ENCODE measurements at places on chromosomes 4 and X. TPM values are rescaled to one million over a fixed set of nuclear protein-coding genes. Genes with fewer than 3 reads are reported as not detected.

The SLC9B2 gene
- 9.5 TPM for total RNA-seq

DNA sequence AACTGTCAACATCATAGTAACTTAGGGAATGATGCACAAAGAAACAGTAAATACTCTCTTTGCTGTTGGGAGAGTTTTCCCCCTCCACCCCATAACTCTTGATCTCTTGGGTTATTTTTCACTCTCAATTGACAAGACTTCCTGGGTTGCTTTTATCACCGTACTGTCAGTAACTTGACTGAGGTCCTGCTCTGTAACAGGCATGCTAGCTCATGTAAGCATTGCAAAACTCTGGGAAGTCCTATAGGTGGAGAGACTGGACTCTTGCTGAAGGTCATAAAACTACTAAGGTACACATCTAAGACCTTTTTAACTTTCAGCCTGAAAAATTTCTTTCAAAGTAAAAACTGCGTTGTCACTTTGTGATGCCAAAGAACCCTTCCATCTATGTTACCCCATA, 10.9 kb downstream of the SHROOM3 start:
- H3K4me3 ChIP-seq, result no peak overlapping the region
- H3K36me3 ChIP-seq, result no peaks in the 10 kb centered on the region
- H3K27ac ChIP-seq, result no peak overlapping the region
- peaks cover 7% of the 10 kb centered on the region for H3K4me1 ChIP-seq

- H3K4me1 ChIP-seq, result no peaks in the 10 kb centered on the region
- H3K36me3 ChIP-seq, result no peaks in the 10 kb centered on the region
- no peaks in the 10 kb centered on the region for H3K27me3 ChIP-seq
- peak; percentile 26 for DNase-seq
- H3K27ac ChIP-seq, result no peak overlapping the region
- H3K4me3 ChIP-seq, result no peak overlapping the region
Observed at GRCh38 chr4:19659101-19659500, 592.6 kb upstream of the SLIT2 start.

GRCh38 chrX:18160369-18160768, 60.3 kb downstream of the BEND2 start:
- no peak for DNase-seq
- H3K27me3 ChIP-seq, result no peaks in the 10 kb centered on the region
- H3K4me1 ChIP-seq, result no peaks in the 10 kb centered on the region

DNA sequence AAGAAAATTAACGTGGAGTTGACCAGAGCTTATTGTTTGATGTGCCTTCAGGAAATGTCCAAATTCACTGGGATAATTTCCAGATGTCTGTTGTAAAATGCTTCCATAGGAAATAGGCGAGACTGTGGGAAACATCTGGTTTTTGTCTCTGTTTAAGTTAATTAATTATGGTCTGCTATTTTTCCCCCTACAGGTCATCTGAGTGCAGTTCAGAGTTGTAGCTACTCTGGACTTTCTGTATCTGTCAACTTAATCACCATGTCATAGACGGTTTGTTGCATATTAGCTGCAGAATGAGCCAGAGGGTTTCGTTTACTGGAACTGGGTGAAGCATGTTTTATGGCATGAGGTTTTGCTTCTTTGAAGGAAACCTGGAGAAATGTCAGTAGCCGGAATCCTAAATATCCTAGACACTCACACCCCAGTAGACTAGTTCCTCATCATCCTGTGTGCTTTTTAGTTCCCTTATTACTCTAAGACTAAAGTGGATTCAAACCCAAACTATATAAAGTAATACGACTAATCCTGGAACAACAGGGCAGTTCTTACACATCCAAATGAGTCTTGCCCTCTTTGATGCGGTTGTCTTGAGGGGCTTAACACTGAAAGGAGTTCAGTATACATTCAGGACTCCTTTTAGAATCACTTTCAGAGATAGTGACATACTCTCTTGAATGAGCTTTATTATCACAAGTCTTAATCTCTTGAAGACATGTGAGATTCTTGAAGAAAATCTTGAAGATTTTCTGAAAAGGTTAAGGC, 62.5 kb downstream of the PPEF1 start:
- H3K4me3 ChIP-seq, result no peak overlapping the region
- DNase-seq, result no peak
- H3K4me1 ChIP-seq, result no peaks in the 10 kb centered on the region
- no peak overlapping the region for H3K27ac ChIP-seq

DNA sequence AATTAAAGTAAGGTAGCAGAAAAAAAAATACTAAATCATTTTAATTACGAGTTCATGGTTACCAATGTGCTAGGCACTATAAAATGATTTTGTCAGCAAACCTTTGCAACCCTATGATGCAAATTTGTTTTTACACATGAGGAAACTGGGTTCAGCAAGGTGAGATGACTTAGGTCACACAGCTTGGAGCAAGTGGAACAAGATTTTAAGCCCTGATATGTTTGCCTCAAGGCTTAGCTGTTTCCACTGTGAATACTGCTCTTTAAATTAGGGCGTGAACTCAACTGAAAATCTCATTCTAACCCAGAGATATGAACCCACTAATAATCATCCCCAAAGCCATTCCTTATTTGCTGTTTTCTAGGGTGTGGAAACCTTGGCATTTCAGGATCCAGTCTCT, 86.3 kb downstream of the CEP44 start:
- no peak for DNase-seq
- no peak overlapping the region for H3K27ac ChIP-seq
- no peaks in the 10 kb centered on the region for H3K27me3 ChIP-seq
- no peak overlapping the region for H3K4me3 ChIP-seq
- H3K36me3 ChIP-seq, result no peaks in the 10 kb centered on the region
- no peaks in the 10 kb centered on the region for H3K4me1 ChIP-seq

- H3K4me3 ChIP-seq, result no peak overlapping the region
- H3K36me3 ChIP-seq, result no peaks in the 10 kb centered on the region
- no peak for DNase-seq
- H3K4me1 ChIP-seq, result no peaks in the 10 kb centered on the region
- H3K27me3 ChIP-seq, result no peaks in the 10 kb centered on the region
- no peak overlapping the region for H3K27ac ChIP-seq
Observed at GRCh38 chr4:82543131-82543530, 18.7 kb downstream of the TMEM150C start.

DNA sequence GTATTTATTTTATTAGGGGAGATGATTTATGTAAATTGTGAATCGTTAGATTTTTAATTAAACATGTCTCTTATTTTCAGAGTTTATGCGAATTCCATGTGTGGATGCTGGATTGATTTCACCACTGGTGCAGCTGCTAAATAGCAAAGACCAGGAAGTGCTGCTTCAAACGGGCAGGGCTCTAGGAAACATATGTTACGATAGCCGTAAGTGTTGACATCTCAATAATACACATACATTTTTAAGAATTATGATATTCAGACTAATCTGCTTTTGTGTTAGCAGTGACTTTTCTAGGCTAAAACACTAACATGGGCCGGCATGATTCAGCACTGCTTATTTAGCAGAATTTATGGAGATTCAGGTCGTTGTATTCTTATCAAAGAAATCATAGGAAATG, 91.2 kb downstream of the RAP1GDS1 start:
- no peak for DNase-seq
- H3K27me3 ChIP-seq, result no peaks in the 10 kb centered on the region
- no peaks in the 10 kb centered on the region for H3K36me3 ChIP-seq
- H3K27ac ChIP-seq, result no peak overlapping the region
- no peaks in the 10 kb centered on the region for H3K4me1 ChIP-seq
- no peak overlapping the region for H3K4me3 ChIP-seq

- no peaks in the 10 kb centered on the region for H3K27me3 ChIP-seq
- no peak overlapping the region for H3K27ac ChIP-seq
- DNase-seq, result no peak
Observed at GRCh38 chrX:13760426-13760825, 25.9 kb downstream of the OFD1 start.

GRCh38 chr4:159210975-159211374, 108.1 kb downstream of the RAPGEF2 start:
- no peaks in the 10 kb centered on the region for H3K36me3 ChIP-seq
- no peaks in the 10 kb centered on the region for H3K4me1 ChIP-seq
- no peak overlapping the region for H3K27ac ChIP-seq

- no peaks in the 10 kb centered on the region for H3K36me3 ChIP-seq
- H3K4me3 ChIP-seq, result no peak overlapping the region
- no peak overlapping the region for H3K27ac ChIP-seq
- no peak for DNase-seq
Observed at GRCh38 chr4:88137112-88137511, 21.3 kb downstream of the ABCG2 start.

The ANXA10 gene
- total RNA-seq, result not detected

DNA sequence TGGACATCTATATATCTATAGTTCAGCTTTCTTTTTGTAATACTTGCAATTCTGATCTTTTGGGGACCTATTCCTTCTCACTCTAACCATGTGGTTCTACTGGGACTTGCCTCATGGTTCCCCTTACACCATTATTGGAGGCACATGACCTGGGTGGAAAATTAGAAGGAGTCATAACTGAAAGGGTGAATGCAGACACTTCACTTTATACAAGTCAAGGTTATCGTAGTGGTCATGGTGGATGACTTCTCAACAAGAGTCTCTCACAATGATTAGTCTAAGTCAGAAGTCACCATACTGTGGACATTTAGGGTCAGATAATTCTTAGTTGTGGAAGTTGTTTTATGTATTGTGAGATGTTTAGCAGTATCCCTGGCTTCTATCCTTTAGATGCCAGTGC, 10.5 kb upstream of the EIF4E start:
- no peak overlapping the region for H3K4me3 ChIP-seq
- H3K4me1 ChIP-seq, result no peaks in the 10 kb centered on the region
- H3K27ac ChIP-seq, result no peak overlapping the region
- H3K27me3 ChIP-seq, result no peaks in the 10 kb centered on the region
- DNase-seq, result no peak
- H3K36me3 ChIP-seq, result no peaks in the 10 kb centered on the region

DNA sequence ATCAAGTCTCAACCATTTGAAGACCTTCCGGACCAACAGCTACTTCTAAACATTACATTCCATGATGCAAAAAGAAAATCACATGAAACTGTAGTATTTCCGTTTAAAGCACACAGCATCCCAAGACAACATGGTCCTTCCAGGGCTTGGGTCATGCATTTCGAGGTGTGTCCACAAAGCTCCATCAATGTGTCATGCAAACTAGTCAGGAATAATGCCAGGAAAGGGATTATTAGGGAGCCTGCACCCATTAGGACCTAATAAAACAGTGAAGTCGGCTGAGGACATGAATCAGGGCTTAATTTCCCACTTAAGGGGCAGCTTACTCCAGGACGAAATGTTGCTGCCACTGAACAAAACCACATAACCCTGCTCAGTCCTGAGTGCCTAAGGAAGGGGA, 177.9 kb downstream of the TSPAN5 start:
- H3K36me3 ChIP-seq, result no peaks in the 10 kb centered on the region
- no peak overlapping the region for H3K4me3 ChIP-seq
- H3K4me1 ChIP-seq, result peaks cover 2% of the 10 kb centered on the region
- DNase-seq, result no peak
- H3K27me3 ChIP-seq, result no peaks in the 10 kb centered on the region

GRCh38 chrX:8980756-8981155, 53.2 kb downstream of the FAM9B start:
- no peaks in the 10 kb centered on the region for H3K27me3 ChIP-seq
- no peaks in the 10 kb centered on the region for H3K4me1 ChIP-seq
- DNase-seq, result no peak

GRCh38 chr4:38868059-38868960, 704 bp downstream of the FAM114A1 start:
- no peaks in the 10 kb centered on the region for H3K36me3 ChIP-seq
- H3K27me3 ChIP-seq, result no peaks in the 10 kb centered on the region
- H3K4me1 ChIP-seq, result peaks cover 21% of the 10 kb centered on the region
- DNase-seq, result peak; percentile 45

GRCh38 chrX:9440116-9440844, 24.6 kb upstream of the TBL1X start:
- H3K27ac ChIP-seq, result no peak overlapping the region
- H3K27me3 ChIP-seq, result no peaks in the 10 kb centered on the region
- no peak overlapping the region for H3K4me3 ChIP-seq
- no peak for DNase-seq

GRCh38 chr4:169024762-169025161, 14.7 kb upstream of the CBR4 start:
- DNase-seq, result no peak
- no peak overlapping the region for H3K4me3 ChIP-seq
- H3K27ac ChIP-seq, result peak overlapping the region; percentile 15
- no peaks in the 10 kb centered on the region for H3K36me3 ChIP-seq
- H3K4me1 ChIP-seq, result no peaks in the 10 kb centered on the region
- H3K27me3 ChIP-seq, result no peaks in the 10 kb centered on the region

The SLC9B1 gene
- total RNA-seq, result 0.45 TPM

- H3K36me3 ChIP-seq, result no peaks in the 10 kb centered on the region
- H3K27ac ChIP-seq, result no peak overlapping the region
- no peaks in the 10 kb centered on the region for H3K4me1 ChIP-seq
Observed at GRCh38 chr4:8778291-8778690, 93.3 kb downstream of the HMX1 start.

The F8 gene
- 19.9 TPM for total RNA-seq

DNA sequence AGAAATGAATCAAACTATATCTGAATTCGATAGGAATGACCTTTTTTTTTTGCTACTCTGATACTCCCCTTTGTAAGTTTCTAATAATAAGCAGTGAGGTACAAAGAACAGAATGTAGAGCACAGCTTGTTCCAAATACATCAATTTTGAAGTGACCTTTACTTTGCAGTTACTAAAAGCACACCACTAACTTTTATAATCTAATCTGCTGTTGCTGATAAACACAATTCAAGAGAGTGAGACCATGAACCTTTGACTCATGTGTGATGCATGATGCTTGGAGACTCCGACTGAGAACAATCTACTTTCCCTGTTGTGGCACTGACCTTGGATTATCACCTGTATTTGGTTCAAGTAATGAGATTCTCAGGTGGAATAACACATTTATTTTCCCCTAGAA, 91.6 kb upstream of the GNPDA2 start:
- no peaks in the 10 kb centered on the region for H3K4me1 ChIP-seq
- DNase-seq, result no peak
- H3K27me3 ChIP-seq, result no peaks in the 10 kb centered on the region
- no peak overlapping the region for H3K27ac ChIP-seq
- no peaks in the 10 kb centered on the region for H3K36me3 ChIP-seq
- no peak overlapping the region for H3K4me3 ChIP-seq

- H3K4me1 ChIP-seq, result peaks cover 3% of the 10 kb centered on the region
- no peaks in the 10 kb centered on the region for H3K36me3 ChIP-seq
- H3K27ac ChIP-seq, result no peak overlapping the region
- no peak overlapping the region for H3K4me3 ChIP-seq
- peaks cover 4% of the 10 kb centered on the region for H3K27me3 ChIP-seq
Observed at GRCh38 chrX:74249963-74250362, 54.0 kb upstream of the ZCCHC13 start.

DNA sequence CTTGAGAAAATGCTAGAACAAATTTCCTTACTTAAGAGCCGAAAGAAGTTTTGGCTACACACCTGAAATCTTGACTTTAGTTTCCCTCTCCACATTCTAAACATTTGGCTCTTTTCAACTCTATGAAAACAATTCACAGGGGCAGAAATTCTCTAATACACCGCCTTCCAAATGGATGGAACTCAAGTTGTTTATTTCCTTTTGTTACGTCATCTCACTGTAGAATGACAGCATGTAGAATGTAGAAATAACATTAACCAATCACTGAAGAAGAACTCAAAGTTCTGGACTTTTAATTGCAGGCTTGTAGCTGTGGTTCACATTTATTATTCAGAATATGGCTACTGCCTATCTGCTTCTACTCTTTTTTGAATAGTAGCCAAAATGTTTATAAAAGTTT, 1.9 kb downstream of the DMP1 start:
- no peak overlapping the region for H3K4me3 ChIP-seq
- no peaks in the 10 kb centered on the region for H3K4me1 ChIP-seq
- H3K27ac ChIP-seq, result no peak overlapping the region
